ENCODE measurements at places on chromosomes 6 and 20.

GRCh38 chr6:148497717-148498116, 155.1 kb downstream of the SASH1 start:
- no peak for DNase-seq

- no peak for DNase-seq
Measured at GRCh38 chr20:8740265-8740664, 328.6 kb upstream of the PLCB4 start.

- no peak for DNase-seq
Measured at GRCh38 chr6:99145738-99146137, 198.0 kb upstream of the FBXL4 start.

- no peak for DNase-seq
Measured at GRCh38 chr6:127026247-127026646, 92.2 kb upstream of the RSPO3 start.

GRCh38 chr20:23147964-23148730, 62.0 kb upstream of the CD93 start:
- peak; percentile 82 for DNase-seq

- no peak for DNase-seq
Measured at GRCh38 chr6:52284131-52284459, 447 bp downstream of the MCM3 start.

DNA sequence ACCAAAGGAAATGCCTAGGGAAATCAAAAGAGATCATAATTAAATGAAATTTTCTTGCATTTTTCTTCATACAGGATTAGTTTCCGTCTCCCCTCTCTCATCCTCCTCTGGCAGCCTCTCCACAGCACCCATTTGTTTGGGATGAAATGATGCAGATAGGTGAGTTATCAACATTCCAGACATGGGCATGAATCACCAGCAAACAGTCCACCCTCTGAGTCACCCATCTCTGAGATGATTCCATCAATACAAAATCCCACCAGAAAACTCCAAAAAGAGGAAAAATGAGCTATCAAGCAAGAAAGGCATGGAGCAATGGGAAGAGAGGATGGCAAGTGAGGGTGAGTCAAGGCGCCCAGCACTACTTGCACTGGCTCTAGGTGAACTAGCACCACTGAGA, 11.4 kb downstream of the MC3R start:
- no peak for DNase-seq

GRCh38 chr6:5446362-5447075, 185.2 kb downstream of the FARS2 start:
- no peak for DNase-seq

DNA sequence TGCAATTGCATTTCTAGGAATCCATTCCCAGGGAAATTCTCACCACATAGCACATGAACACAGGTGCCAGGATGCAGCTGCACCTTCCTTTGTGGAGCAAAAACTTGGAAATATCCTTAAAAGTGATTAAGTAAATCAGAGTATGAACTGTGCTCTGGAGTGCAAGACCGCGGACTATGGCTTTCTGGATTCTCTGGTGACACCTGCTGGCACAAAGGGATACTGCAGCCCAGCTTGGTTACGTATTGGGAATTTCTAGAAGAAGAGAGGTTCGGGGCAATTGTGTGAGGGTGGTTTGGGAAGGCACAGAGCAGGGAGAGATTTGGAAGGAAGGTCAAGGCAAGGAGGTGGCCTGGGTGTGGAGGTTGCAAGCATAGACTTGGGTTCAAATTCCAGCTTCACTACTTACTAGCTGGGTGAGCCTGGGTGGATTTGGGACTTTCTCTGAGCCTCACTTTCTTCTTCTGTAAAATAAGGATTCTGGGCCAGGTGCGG, 15.9 kb upstream of the PEDS1 start:
- DNase-seq, result peak; percentile 74

- no peak for DNase-seq
Measured at GRCh38 chr6:167698540-167698939, 128.2 kb upstream of the AFDN start.

Measured in left lung (tissue), 14 donors.